ENCODE measurements at places on chromosomes 16 and 17.

- no peak for DNase-seq
Measured at GRCh38 chr16:19410435-19411171, 7.1 kb upstream of the TMC5 start.

DNA sequence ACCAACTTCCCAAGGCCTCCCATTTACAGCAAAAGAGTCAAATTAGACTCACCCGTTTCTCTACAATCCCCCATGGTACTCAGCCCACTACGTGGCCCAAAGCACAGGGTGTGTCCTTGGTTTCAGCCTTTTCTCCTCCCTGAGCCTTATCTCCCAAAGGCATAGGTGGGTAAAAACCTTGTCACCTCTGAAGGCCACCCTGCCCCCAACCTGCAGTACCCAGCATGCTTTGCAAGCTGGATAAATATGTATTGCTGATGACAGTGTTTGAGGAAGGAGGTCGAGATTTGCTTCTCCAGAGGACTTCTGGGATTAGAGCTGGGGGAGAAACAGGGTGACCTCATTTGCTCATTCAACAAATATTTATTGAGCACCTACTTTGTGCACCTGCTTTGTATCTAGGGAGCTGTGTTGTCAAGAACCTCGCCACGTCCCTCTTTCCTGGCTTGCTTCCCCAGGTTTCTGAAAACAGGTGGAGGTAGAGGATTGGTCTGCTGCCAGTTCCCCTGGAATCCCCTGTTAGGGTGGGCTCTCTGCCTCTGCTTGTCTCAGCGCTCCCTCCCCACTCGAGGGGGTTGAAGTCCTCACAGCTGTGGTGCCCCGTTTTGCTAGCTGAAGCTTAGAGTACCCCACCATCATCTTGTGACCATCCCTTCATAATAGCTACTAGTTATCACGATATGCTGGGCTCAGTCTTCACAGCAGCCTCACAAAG lies 3.0 kb downstream of the LASP1 start:
- DNase-seq: no peak

DNA sequence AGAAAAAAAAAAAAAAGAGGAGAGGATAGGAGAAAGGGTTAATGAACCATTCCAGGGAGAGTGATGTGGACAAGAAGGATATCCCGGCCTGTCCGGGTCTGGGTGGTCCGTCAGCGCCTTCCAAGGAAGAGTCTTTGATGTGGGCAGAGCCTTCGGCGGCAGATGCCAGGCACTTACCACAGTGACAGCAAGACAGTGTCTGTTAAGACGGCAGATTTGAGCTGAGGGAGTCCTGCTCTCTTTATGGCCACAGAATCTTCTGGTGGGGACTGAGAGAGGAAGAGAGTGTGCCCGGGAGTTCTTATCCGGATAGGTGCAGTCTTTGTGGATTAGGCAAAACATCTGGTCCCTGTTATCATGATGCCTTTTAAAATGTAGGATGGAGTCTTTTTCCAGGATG lies 95.2 kb downstream of the ZDHHC7 start:
- DNase-seq: no peak

DNA sequence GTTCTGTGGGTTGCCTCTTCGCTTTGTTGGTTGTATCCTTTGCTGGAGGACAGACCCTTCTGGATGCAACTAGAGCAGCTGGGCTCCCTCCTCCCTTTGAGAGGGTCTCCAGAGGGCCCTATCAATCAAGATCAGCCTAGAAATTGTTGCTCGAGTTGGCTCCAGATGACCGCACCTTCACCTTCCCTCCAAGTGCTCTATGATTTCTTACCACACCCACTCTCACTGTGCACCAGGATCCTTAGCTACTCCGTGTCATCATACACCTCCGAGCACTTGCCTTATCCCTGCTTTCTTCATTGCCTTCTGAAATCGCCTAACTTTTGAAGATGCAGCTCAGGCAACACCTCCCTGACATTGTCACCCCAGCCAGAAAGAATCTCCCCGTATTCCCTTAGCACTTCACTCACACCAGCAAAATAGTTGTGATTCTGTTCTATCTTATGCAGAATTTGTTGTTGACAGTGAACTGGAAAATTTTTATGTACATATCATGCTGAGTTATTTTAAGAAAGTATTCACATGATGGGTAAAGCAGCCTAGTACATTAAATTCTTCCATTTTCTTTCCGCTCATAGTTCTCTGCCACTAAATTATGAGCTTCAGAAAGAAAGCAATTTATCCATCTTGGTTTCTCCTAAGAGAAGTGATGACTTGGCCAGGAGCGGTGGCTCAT lies 52.9 kb downstream of the ABAT start:
- DNase-seq: no peak

- DNase-seq: no peak
Measured at GRCh38 chr16:25270577-25270976, 12.9 kb upstream of the ZKSCAN2 start.

DNA sequence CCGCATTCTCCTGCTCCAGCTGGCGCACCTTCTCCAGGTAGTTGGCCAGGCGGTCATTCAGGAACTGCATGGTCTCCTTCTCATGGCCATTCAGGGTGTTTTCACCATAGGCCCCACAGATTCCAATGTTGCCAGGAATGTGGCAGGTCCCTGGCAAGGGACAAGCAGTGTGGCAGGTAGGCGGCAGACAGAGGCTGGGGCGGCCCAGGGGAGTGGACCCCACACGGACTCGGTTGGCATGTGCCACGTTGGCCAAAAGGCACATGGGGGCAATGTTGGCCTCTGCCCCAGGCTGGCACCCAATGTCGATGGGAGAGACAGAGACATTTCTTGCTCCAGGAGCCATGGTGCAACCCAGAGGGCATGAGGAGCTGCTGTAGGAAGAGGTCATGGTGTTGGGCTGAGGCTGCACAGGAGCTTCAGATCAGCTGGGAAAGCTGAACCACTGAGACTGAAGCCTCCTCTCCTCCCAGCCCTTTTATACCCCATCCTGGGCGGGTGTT lies at the start of gene KRT38:
TSS of gene KRT38 (minus strand) at position 453 of the 503 bp plus-strand sequence. CDS start at position 391, 62 bp downstream.
- DNase-seq: no peak

- DNase-seq: peak; percentile 39
Measured at GRCh38 chr17:30376621-30377452, 1.9 kb upstream of the CPD start.

GRCh38 chr17:67125417-67125816 lies 81.1 kb downstream of the CACNG1 start:
- DNase-seq: no peak

GRCh38 chr17:29973005-29973404 lies 31.6 kb downstream of the EFCAB5 start:
- DNase-seq: no peak

- no peak for DNase-seq
Measured at GRCh38 chr16:6018848-6019489, 921.4 kb upstream of the EEF2KMT start.

DNA sequence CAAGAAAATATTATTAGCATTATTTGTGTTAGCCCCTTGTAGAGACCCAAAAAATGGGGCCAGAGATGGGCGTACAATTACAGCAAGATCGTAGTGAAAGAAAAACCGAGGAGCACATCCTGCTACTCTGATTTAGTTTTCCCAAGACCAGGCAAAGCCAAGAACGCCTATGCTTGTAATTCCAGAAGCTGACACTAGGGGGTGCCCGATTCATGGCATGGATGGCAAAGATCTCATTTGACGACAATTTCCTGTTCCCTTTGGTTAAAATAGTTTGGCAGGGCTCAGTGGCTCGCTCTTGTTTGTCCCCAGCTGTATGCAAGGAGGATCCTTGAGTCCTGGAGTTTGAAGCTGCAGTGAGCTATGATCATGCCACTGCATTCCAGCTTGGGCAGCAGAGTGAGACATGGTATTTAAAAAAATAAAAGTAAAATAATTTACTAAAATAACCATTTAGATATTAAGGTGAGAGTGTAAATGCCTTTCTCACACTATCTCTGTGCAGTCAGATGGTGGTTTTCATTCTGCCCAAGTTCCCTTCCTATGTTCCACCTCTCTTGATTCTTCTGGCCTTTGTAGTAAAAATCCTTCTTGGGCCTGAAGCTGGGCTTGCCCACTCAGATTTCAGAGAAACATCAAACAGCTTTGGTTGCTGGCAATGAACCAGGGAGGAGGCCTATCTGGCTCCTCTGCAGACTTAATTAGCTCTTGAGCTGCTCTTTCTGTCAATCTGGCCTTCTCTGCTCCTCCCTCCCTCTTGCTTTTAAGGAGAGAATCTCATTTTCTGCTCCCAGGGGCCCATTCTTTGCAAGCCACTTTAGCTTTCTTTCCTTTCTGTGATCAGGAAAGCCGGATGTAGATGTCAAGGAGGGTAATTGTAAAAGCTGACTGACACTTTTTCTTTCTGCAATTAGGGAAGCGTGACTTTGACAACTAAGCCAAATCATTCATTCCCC lies 31.2 kb downstream of the TMEM238L start:
- no peak for DNase-seq

GRCh38 chr16:370979-371514 lies 709 bp upstream of the MRPL28 start:
- no peak for DNase-seq

DNA sequence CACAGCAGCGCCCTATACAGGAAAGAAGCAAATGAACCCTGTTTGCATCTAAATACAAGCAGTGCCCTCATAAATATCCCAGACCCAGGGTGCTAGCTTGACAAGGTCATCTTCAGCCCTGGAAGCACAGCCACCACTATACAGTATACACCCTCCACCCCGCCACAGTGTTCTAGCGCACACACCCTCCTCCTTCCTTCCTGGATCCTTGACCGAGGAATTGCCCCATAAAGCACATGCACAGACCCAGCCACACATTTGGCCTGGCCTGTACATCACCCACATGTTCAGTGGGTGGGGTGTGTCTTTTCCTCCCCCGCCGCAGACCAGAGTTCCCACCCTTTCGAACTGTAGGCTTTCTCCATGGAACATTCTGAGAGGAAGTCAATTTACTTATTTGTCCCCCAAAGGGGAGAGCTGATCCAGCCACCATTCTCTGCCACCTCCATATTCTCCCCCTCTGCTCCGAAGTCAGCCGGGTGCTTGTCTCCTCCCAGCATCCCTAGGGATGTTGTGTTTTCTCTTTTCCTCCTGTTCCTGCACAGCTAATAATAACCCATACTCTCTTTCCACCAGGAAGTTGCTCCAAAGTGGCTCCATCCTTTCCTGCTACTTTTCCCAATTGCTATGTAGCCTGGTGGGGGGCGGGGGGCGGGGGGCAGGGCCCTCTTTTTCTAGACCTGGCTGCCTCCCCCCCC lies 6.6 kb downstream of the ABI3 start:
- no peak for DNase-seq

DNA sequence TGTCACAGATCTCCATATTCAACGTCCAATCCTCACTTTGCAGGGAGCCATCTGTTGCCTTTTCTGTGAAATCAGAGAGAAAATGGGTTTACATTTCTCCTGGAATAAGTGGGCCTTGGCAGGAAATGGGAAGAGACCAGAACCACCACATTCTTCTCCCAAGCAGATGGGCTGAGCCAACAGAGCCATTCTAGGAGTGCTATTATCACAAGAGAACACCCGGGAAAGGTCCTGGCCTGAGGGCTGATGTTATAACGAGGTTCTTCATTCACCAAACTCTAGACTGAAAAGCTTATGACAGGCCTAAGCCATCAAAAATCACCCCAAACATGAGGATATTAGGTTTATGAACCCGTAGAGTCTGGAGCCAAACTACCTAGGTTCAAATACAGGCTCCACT lies 64.7 kb downstream of the TOM1L2 start:
- no peak for DNase-seq

- DNase-seq: no peak
Measured at GRCh38 chr16:73280388-73280787, 232.5 kb upstream of the ZFHX3 start.

DNA sequence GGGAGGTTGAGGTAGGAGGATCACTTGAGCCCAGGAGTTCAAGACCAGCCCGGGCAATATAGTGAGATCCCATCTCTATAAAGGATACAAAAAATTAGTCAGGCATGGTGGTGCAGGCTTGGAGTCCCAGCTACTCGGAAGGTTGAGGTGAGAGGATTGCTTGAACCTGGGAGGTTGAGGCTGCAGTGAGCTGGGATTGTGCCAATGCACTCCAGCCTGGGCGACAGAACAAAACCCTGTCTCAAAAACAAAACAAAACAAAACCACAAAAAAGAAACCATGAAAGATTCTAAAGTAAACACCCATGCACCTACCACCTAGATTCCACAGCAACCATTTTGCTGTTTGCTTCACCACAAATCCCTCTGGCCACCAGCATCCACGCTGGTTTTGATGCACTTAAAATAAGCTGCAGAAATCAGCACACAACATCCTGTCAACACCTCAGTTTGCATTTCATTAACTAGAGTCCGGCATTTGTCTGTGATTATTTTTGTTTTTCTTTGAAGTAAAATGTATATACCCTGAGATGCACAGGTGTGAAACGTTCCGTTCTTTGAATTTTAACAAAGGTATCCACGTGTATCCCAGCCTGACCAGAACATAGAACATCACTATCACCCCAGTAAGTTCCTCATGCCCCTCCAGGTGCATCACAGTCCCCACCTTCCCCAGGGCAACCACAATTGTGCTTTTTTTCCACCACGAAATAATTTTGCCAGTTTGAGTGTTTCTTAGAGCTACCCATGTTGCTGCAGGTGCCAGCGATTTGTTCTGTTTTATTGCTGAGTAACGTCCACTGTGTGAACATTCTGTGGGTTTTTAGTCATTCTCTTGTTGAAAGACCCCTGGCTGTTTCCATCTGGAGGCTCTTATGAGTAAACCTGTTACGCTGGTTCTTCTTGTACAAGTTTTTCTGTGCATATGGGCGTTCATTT lies 191.5 kb downstream of the SEC14L1 start:
- DNase-seq: no peak

DNA sequence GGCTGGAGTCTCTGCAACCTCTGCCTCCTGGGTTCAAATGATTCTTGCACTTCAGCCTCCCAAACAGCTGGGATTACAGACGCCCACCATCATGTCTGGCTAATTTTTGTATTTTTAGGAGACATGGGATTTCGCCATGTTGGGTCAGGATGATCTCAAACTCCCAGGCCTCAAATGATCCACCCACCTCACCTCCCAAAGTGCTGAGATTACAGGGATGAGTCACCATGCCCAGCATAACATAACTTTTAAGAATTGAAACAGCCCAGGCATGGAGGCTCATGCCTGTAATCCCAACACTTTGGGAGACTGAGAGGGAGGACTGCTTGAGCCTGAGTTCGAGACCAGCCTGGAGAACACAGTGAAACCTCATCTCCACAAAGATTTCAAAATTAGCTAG lies 2.5 kb downstream of the RSL1D1 start:
- DNase-seq: no peak

DNA sequence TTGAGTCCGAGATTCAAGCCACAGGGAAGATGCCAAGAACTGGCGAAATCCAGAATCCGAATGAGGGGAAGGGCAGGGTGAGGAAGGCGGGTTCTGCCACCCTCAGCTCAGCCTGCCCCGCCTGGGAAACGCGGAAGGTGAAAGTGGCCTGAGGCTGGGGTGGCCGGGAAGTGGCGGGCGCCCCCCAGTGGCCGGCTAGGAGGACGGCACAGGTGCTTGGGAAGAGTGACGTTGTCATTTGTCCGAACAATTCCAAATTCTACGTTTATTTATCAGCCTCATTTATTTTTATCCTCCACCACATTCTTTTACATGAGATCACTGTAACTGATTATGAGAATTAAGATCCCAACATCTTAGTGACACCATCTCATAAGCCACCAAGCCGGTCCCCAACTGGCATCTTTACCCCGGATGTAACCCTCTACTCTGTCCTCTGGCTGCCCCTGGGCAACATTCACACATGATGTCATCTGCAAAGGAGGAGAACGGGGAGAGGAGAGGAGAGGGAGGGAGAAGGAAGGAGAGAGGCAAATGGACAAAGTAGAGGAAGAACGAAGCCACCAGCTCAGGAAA lies 21.3 kb downstream of the SRCIN1 start:
- DNase-seq: peak; percentile 47

Measured in stimulated activated CD4-positive, alpha-beta T cell treated with anti-CD3 and anti-CD28 coated beads, Interleukin-2, amount 100 ng/mL, for 4 hours (primary cell).